ENCODE measurements at places on chromosomes 6 and 20. TPM values are rescaled to one million over a fixed set of nuclear protein-coding genes. Genes with fewer than 3 reads are reported as not detected.

The SLC22A7 gene
- polyA plus RNA-seq: not detected

The ZMYND8 gene
- 5.8 TPM for polyA plus RNA-seq

The CCDC170 gene
- 7.0 TPM for polyA plus RNA-seq

The LIME1 gene
- polyA plus RNA-seq: 18.4 TPM

The DPM1 gene
- polyA plus RNA-seq: 55.1 TPM

The KCNK15 gene
- polyA plus RNA-seq: not detected

The GABRR2 gene
- polyA plus RNA-seq: not detected

The TRAPPC3L gene
- polyA plus RNA-seq: not detected

The TSBP1 gene
- not detected for polyA plus RNA-seq

The CST9L gene
- not detected for polyA plus RNA-seq

The ME1 gene
- polyA plus RNA-seq: 0.45 TPM

The WFDC8 gene
- not detected for polyA plus RNA-seq

The CAGE1 gene
- not detected for polyA plus RNA-seq

The OR2H2 gene
- polyA plus RNA-seq: not detected

The LGSN gene
- polyA plus RNA-seq: not detected

The MAS1 gene
- not detected for polyA plus RNA-seq

The TNNC2 gene
- polyA plus RNA-seq: 0.71 TPM

All from CD14-positive monocyte (primary cell).